ENCODE measurements at places on chromosomes 4 and X.
A peak's percentile ranks its signal among the peaks of the same experiment; 100 is the strongest.

DNA sequence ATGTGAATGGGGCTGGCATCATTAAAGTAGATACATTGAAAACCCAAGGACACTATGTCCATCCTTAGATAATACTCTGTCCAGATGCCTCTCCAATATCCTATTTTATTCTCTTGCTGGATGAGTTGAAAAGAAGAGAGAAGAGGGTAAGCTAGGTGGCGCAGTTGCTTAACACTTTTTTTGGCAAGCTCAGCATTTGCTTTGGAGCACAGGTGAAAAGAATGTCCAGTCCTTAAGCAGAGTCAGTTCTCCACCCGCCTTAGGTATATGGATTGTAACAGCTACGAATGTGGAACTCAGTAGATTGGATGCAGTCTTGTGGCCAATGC, 208.4 kb downstream of the NWD2 start:
- DNase-seq = no peak

DNA sequence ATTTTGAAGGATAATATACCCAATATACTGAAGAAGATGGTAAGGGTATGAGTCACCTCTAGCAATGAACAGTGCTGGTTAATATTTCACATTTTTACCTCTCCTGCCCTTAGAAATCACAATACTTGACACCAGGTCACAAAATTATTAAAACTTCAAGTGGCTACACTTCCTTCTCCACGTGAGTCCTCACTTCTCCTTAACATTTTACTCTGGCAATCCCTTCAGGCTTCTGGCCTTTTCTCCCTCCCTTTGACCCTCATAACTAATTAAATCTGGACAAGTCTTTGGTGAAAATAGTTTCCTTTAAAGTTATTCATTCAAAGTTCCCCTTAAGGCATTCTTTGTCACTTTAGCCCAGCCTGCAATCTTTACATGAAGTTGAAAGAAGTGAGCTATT, 190.4 kb downstream of the UNC5C start:
- DNase-seq = no peak

DNA sequence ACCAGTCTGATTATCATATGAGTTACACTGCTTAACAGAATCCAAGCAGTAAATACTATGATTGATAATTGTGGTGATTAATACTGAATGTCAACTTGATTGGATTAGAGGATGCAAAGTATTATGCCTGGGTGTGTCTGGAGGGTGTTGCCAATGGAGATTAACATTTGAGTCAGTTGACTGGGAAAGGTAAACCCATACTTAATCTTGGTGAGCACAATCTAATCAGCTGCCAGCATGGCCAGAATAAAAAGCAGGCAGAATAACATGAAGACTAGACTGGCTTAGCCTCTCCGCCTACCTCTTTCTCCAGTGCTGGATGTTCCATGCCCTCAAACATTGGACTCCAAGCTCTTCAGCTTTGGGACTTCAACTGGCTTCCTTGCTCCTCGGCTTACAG, 961.3 kb downstream of the ADGRL3 start:
- no peak for DNase-seq

DNA sequence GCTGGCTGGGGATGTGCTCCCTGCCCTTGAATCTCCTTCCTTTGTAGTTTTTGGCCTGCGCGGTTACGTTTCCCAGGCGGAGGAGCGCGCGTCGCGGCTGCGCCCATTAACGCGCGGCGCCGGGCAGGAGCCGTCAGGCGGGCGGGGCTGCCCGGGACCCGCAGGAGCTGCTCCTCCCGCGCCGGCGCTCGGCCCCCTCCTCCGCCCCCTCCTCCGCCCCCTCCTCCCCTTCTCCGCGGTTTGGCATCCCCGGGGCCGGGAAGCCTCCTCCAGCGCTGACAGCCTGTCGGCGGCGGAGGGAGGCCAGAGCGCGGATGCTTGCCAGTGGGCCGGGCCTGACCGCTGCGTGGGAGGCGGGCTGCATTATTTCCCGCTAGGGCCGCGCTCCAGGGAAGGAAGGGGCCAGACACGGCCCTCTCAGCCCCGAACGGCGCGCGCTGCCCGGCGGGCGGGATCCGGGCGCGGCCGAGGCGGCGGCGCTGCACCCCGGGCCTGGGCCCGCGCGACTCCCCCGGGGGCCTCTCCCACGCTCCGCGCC, at the start of gene DCLK2:
Gene DCLK2 (plus strand): TSS at position 405 of the 538 bp plus-strand sequence. CDS start 583 bp downstream, outside the sequence.
- peak; percentile 64 for DNase-seq

DNA sequence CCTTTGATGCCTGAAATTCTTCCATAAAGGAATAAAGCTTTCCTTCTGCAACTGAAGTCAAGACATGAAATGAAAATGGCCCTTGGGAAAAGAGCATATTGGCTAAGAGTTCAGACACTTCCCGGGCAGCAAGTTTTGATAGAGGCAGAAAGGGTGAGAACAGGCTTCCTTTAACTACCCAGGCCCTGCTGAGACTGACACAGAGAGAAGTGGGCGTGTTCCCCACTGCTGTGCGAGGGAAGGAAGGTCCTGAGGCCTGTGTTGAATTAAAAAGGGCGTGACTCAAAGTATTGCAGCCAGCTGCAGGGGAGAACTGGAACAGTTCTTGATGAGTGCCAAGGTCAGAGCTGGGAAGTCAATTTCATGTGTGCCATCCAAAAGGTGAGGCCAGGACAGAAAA, 33.9 kb upstream of the ADGRG2 start:
- no peak for DNase-seq
